Fibroblast of the aortic adventitia (primary cell): ENCODE measurements at places on chromosomes 12 and 14.
A peak's percentile ranks its signal among the peaks of the same experiment; 100 is the strongest.

DNA sequence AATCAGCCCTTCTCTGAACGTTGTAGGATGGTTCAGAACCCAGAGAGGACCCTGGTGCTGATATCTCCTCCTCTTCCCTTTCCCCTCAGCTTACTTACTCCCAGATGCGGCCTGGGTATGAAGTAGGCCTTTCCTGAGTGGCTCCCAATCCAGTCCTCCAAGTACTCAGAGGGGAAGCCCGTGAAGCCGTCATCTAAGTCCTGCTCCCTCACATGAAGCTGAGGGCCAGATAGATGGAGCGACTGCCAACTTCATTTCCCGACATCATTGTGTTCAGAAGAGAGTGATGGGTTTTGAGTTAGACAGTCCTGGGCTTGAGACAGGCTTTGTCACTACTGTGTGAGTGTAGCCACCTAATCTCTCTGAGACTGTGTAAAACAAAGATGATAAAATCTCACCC lies 2.7 kb downstream of the APOLD1 start:
- peak; percentile 35 for DNase-seq

GRCh38 chr12:31517994-31518393 lies 72.9 kb downstream of the DENND5B start:
- DNase-seq = peak; percentile 27

GRCh38 chr14:53156238-53156637 lies 3.1 kb upstream of the DDHD1 start:
- DNase-seq = no peak

- DNase-seq = no peak
These were observed 477.2 kb downstream of the DIO2 start for GRCh38 chr14:79734151-79734550.

GRCh38 chr12:42299392-42300308 lies 26.2 kb downstream of the ZCRB1 start:
- peak; percentile 24 for DNase-seq

- no peak for DNase-seq
These were observed 142.3 kb downstream of the RTN1 start for GRCh38 chr14:59728304-59728703.

- peak; percentile 66 for DNase-seq
These were observed 996 bp downstream of the SLC41A2 start for GRCh38 chr12:104956870-104957718.

DNA sequence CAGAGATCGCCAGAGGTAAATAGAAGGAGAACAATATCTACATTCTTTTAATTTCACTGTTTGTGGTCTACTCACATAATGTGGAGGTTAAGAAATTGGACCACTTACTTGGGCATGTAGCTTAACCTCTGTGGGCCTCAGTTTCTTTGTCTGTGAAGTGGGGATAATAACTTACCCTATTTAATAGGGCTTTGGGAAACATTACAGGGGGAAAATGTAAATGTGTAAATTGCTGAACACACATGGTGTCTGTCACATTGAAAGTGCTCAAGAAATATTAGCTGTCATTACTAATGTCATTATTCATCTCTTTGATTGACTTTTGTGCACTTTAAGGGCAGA lies 140.5 kb downstream of the SLC8A3 start:
- no peak for DNase-seq

- peak; percentile 61 for DNase-seq
These were observed 76.3 kb downstream of the SCAF11 start for GRCh38 chr12:45914090-45914489.

GRCh38 chr12:47268501-47269454 lies 189.0 kb upstream of the AMIGO2 start:
- DNase-seq = no peak

GRCh38 chr14:95098984-95099599 lies 58.2 kb downstream of the DICER1 start:
- DNase-seq = peak; percentile 76

GRCh38 chr12:8465301-8465996 lies 9.7 kb downstream of the CLEC6A start:
- DNase-seq = no peak

DNA sequence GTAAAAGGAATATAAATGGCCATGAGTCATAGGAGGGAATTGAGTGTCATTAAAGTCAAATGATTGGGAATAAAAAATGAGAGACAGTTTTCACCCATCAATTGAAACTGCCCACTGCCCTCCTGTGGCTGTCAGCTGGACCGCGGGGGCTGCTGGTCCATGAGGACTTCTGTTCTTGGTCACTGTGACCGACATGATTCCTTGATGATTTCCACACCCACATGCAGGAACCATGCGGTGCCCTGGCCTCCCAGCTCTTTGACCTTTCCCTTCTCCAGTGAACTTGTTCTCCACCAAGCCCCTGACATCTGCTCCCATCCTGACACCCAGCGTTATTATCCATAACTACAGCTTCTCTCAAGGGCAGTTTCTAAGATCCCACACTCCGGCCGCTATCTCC lies 48.4 kb downstream of the C12orf75 start:
- peak; percentile 8 for DNase-seq

- DNase-seq = no peak
These were observed 284.5 kb upstream of the E2F7 start for GRCh38 chr12:77349689-77350370.

- DNase-seq = no peak
These were observed 25.4 kb downstream of the SVOP start for GRCh38 chr12:108995370-108995992.

GRCh38 chr12:34400411-34400881 lies 378.1 kb downstream of the ALG10 start:
- no peak for DNase-seq

DNA sequence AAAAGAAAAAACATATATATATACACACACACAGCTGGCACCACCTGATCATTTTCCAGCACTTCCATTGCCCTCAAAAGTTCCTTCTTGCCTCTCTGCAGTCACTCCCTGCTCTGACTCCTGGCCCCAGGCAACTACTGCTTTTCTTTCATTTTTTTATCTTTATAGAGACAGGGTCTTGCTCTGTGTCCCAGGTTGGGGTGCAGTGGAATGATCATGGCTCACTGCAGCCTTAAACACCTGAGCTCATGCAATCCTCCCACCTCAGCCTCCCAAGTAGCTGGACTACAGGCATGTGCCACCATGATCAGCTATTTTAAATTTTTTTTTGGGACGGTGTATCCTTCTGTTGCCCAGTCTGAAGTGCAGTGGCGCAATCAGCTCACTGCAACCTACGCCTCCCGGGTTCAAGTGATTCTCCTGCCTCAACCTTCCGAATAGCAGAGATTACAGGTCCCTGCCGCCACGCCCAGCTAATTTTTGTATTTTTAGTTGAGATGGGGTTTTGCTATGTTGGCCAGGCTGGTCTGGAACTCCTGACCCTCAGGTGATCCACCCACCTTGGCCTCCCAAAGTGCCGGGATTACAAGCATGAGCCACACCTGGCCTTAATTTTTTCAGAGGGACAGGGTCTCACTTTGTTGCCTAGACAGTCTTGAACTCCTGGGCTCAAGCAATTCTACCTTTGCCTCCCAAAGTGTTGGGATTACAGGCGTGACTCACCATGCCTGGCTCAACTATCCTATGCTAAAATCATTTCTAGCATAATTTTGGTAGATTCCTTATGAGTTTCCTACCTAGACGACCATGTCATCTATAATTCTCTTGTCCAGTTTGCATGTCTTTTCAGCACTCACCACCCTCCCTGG lies 7.8 kb downstream of the HSP90AA1 start:
- no peak for DNase-seq

GRCh38 chr12:131962069-131962468 lies 12.3 kb downstream of the EP400 start:
- DNase-seq = no peak

DNA sequence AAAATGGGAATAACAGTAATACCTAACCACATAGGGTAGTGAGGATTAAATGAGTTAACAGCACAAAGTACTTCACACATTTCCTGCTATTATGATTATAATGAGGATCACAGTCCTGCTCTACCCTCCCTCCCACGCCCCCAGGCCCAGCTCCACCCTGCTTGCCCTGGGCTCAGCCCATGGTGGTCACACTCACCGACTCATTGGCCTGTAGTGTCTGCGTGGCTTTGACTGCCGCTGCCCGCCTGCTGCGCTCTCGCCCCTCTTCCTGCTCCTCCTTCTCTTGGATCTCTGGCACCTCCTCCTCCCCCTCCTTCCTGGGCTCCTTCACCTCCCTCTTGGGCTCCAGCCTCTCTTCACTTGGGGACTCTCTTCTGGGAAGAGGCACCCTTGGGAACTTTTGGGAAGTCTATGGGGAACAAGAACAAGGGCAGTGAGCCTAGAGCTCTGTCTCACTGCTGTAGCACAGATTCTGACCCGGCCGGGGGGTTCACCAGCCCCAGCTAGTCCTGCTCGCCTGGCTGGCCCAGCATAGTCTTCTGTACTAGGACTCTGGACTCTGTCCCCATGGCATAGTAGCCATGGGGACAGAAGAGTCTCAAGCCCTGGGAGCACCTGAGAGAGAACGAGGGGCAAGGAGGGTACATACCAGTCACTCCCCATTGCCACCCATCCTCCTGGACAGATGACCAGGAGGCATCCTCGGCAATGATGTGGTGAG lies 7.1 kb upstream of the PNMA1 start:
- no peak for DNase-seq

DNA sequence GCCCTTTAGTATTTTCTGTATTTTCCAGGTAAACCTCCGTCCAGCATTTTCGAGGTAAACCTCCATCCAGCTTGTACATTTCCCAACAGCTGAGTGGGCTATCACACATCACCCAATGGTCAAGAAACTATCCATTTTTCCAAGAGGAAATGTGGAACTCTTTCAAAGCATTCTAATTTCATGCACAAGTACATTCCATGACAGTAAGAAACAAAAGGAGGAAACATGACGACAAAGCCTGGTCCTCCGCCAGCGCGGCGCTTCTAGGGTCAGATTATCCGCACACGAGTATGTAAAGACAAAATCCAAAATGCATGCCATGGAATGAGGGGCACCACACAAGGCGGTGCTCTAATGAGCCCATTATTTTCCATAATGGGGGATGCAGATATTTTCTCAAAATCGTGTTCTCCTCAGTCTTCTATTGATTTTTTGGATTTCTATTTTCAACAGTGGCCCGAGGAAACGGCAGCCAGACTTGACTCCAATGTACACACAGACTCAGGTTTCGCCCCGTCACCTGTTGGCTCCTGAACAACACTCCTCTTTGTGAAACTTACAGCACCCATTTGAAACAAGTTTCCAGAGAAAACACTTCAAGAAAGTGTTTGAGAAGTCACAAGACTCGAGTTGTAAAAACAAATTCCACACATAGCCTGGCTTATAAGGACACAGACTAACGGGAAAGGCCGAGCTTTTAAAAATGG lies 107.4 kb downstream of the PRICKLE1 start:
- peak; percentile 75 for DNase-seq

DNA sequence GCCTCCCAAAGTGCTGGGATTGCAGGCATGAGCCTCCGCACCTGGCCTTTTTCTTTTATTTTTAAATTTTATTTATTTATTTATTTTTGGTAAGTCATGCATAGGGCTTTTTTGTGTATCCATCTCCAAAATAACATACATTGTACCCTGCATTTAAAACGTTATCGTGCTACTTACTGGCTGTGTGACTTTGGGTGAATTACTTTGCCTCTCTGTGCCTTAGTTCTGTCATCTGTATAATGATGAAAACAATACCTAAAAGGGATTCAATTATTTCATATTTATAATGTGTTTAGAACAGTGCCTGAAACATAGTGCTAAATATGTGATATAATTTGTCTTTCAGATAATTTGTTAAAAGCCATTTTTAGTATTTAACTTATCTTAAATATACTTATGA lies 19.6 kb downstream of the ZCRB1 start:
- DNase-seq = no peak

GRCh38 chr14:75570797-75571196 lies 7.6 kb upstream of the FLVCR2 start:
- no peak for DNase-seq

DNA sequence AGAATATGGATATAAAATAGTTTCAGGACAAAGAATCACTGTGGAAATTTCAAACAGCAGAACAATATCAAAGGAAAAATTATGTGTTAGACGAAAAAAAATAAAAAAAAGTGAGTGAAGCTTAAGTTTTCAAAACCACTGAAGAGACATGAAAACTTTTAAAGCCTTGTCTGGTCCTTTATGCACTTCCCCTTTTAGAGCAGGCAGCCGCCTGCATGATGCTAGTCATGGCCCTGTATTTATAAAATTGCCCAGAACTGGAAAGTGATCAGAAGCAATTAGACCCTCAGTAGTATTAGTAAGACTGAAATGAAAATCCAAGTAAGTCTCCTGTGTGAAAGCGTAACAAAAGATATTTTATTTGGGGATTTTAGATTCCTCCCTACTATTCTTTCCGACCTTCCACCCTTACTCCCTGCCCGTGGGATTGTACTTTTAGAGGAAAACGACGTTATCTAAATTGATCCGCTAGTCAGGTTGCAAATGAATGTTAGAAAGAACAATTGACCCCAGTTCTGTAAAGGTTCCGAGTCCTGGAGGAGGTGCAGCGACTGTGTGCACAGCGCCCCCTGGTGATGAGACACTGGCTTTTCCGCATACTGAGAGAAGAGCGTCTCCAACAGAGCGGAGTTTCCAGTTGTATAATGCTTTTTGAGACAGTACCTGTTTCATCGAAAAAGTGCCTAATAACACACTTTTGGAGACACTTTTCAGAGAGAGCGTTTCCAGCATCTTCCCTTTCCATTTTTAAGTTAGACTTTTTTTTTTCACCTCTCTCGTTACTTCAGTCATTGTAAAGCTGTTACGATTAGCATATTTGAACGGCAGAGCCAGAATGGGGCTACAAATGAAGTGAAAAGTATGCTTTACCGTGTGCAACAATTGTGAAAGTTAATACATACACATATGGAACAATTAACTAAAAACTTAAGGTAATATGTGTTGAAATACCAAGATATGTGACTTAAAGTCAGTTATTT lies 12.4 kb downstream of the MGST1 start:
- DNase-seq = peak; percentile 67

- no peak for DNase-seq
These were observed 94.6 kb upstream of the PRICKLE1 start for GRCh38 chr12:42683933-42684801.

- DNase-seq = no peak
These were observed 22.3 kb downstream of the NOS1 start for GRCh38 chr12:117339104-117339503.

- DNase-seq = no peak
These were observed 127.8 kb downstream of the DAAM1 start for GRCh38 chr14:59316151-59316830.
